Putamen (tissue), 1 donor: ENCODE measurements at places on chromosomes 2 and 18.

DNA sequence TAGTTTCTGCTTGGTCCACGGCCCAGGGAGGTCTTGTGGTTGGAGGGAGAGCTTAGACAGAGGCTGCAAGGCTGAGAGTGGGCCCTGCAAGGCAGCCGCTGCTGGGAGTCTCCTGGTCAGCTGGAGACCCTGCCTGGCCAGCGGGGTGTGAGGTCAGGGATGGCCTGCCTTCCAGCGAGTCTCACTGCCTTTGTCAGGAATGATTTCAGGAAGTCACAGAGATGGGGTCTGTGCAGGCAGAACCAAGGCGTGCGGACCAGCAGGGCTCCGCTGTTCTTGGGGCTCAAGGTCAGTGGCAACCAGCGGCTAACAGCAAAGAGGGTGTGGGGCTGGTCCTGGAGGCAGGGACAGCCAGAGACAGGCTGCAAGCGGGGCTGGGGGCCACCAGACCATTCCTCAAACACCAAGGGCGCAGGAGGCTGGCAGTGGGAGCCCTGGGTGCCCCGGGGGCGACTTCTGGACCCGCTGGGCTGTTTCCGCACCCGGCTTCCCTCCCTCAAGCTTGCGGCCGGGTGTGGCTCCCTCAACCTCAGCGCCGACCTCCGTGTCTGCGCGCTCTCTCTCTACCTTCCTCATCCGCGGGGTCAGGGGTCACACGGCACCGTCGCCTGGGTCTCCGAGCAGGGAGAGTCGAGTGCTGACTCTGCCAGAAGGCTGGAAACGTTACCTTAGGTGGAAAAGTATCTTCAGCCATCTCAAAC, 124.5 kb upstream of the CTDP1 start:
- DNase-seq = no peak

- no peak for DNase-seq
These were observed 188.0 kb upstream of the TCF4 start for GRCh38 chr18:55775972-55776371.

DNA sequence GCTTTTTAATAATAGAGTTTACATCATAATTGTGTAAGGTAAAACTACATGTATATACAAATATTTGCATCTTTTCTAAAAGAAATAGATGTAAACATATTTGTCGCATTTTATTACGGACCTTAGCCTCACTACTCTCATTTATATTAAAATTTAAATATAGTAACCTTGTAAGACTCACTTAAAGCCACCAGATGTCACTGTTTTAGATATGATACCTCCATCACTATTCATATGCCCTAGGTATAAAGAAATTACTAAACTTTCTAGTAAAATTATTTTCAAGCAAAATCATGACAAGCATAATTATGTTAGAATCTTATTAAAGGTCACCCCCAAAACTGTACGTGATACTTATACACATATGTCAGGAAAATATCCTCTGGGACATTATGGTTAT, 674.3 kb upstream of the REG3G start:
- DNase-seq = no peak

DNA sequence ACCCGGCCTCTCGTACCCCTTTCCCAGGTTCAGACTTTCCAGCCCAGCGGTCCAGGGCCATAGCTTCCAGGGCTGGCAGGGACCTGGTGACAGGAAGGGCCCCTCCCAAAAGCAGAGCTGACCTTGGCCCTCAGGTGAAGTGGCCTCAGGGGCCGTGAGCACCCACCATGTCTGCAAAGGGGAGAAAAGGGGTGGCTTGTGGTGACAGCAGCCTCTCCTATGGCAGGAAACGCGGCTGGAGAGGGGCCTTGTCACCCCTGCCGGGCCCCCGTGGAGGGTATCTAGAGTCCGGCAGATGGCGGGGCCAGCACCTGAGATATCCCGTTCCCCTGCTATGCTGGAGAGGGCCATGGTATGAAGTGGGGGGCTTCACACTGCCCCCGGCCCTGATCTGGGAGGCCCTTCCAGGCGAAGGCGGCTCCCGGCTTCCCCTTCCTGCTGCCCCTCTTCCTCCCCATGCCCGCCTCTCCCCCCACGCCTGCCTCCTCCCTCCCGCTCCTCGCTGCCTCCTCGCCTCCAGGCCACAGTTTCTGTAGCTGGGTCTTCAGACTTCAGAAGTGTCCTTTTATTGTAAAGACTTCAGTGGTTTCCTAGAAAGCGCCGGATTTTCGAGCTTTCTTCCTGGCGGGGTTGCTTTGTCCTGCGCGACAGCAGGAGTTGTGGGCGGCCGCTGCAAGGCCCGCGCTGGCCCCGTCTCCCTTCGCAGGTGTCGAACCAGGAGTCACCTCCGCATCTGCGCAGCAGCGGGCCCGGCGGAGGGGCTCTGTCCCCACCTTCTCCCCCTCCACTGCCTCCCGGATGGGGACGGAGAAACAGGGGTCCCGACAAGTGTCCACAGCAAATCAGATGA, 240.5 kb upstream of the MYT1L start:
- no peak for DNase-seq

- DNase-seq = no peak
These were observed 712 bp upstream of the SERPINB13 start for GRCh38 chr18:63586431-63586830.

- no peak for DNase-seq
These were observed 88.5 kb downstream of the RIF1 start for GRCh38 chr2:151498178-151498577.
